ENCODE measurements at places on chromosomes 1 and 21. TPM values are rescaled to one million over a fixed set of nuclear protein-coding genes. Genes with fewer than 3 reads are reported as not detected.

DNA sequence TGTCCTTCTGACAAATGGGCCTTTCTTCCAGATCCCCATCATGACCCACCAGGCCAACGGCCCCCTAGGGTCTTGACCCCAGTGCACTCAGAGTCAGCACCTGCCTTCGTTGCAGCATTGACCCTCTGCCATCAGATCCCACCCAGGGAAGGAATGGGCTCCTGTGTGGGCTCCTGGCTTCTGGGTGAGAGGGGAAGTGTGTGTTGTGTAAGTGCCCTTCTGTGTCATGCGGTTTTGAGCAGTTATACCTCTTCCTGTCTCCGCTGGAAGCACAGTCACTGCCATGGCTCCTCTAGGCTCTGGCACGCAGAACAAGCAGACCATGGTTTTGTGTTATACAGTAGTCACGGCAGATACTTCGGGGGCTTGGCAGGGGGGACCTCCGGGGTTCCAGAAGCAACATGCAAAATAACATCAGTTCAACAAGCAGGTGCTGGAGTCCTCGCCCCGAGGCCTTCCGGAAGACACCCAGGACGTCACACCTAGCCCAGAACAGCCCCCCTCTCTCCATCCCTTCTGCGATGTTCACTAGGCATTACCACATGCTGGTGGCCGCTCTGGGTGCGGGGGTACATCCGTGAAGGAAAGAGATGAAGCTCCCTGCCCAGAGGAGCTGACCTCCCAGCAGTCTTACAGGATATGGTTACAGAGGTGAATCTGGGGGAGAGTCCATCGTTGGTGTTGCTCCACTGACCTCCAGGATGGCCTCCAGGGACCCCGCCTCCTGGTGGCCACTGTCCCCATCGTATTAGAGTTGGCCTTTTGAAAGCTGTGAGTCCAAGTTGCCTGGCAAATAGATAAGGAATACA, 17.4 kb upstream of the KCNAB2 start:
- peak; percentile 27 for DNase-seq

- DNase-seq = no peak
Measured at GRCh38 chr1:40313958-40314720, 2.9 kb downstream of the COL9A2 start.

- no peak for DNase-seq
Measured at GRCh38 chr1:22862752-22863151, 109.9 kb downstream of the LACTBL1 start.

GRCh38 chr1:230787471-230787870, 40.3 kb downstream of the CAPN9 start:
- DNase-seq = no peak

- no peak for DNase-seq
Measured at GRCh38 chr1:38006008-38006828, 904 bp upstream of the FHL3 start.

GRCh38 chr21:44996096-44996495, 56.3 kb downstream of the SLX9 start:
- no peak for DNase-seq

- DNase-seq = no peak
Measured at GRCh38 chr21:45578176-45578801, 36.0 kb upstream of the SLC19A1 start.

- DNase-seq = peak; percentile 6
Measured at GRCh38 chr1:179709841-179710329, 33.2 kb upstream of the FAM163A start.

DNA sequence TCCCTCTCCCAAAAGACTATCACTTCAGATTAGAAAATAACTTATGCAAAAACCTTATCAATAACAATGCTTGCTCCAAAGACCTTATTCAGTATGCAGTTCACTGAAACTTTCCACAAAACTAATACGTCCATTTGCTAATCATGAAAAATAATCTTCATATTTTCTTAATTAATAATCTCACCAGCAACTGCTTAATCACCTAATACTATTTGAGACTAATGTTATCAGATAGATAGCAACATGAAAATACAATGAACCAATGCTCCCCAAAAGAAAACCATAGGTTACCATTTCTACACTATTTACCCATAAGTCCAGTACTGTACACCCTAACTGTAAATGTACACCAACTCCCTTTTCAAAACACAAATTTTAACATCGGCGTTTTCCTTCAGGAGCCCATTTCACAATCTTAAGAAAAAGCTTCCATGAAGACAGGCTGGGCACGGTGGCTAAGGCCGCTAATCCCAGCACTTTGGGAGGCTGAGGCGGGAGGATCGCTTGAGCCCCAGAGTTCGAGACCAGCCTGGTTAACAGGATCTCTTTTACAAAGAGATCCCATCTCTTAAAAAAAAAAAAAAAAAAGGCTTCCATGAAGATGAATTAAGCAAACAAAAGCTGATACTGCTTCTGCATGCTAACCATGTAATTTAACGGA, 1.7 kb downstream of the GNB1 start:
- peak; percentile 22 for DNase-seq

DNA sequence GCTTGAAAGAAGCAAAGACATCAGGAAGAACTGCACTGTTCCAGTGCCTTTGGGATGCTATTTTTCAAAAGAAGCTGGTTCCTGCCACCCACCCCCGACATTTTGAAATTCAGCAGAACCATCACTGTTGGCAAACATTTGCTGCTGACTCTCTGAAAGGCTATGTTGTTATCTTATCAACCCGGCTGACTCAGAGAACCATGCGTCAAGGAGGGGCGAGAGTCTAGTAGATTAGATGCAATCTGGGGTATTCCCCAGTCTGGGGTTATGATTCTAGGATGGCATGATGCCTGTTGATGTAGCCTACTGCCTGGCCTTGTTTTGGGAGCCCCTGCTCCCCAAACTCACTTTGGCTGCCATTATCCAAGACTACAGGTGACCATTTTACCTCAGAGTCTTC, 267.8 kb upstream of the RUNX1 start:
- no peak for DNase-seq

GRCh38 chr21:32819694-32820093, 48.1 kb upstream of the PAXBP1 start:
- peak; percentile 60 for DNase-seq

DNA sequence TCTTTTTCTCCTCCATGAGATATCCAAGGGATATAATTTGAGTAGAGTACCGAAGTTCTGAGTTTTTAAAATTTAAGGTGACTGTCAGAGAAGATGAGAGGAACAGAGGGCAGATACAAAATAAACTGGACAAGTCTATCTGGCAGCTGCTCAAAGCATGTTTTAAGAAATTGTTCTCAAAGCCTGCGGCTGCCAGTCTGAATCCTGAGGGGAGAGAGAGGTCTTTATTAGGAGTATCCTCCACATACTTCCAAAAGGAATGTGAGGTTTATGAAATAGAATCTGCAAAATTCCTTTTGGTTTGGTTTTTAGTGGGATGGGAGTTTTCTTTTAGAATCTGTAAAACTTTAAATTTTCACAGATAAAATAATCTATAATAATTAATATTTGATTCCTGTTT, 41.3 kb downstream of the TTC13 start:
- DNase-seq = peak; percentile 69

DNA sequence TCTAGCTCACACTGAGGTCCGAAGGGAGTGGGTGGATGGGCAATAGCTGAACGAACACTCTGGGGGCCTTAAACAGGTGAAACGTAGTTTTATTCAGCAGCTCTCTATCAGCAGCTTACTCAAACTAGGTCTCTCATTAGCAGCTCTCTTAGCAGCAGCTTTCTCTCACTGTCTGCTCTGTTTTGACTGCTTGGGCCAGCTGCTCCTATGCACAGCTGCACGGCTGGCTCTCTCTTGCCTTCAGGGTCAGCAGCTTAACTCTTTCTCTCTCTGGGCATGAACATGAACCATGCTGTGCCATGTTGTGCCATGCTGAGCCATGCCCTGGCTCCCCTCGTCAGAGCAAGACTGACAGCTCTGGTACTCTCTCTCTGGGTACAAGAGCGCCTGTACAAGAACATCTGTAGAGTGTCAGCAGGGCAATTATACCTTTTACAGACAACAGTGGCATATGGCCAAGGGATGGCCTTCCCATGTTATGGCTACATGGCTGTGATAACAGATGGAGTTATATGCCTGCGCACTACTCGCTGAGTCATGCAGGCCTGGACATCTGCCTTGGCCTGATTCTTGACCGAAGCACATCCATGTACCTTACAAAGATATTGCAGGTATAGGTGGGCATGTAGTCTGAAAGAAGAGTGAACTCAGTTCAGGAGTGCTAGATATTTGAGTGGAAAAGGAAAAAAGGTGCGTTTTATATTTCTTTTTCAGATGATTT, 152.4 kb downstream of the LEPR start:
- DNase-seq = peak; percentile 71

DNA sequence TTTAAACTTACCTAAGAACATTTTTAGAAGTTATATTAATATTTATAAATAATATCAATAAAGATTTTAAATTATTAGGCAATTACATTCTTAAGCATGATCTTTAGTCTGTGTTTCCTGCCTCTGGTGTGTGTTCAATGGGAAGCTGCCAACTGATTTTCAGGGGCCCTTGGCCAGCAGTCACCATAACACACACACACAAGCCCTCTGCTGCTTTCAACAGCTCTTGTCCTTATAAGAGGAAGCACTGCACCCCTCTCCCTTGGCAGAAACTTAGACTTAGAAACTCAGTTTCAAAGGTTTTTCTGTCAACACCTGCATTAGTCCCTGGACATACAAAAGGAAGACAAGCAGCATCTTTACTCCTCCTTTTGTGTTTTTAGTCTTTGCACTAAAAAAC, 81.4 kb downstream of the VAV3 start:
- no peak for DNase-seq

- peak; percentile 33 for DNase-seq
Measured at GRCh38 chr1:39360731-39361130, 130.7 kb upstream of the BMP8A start.

DNA sequence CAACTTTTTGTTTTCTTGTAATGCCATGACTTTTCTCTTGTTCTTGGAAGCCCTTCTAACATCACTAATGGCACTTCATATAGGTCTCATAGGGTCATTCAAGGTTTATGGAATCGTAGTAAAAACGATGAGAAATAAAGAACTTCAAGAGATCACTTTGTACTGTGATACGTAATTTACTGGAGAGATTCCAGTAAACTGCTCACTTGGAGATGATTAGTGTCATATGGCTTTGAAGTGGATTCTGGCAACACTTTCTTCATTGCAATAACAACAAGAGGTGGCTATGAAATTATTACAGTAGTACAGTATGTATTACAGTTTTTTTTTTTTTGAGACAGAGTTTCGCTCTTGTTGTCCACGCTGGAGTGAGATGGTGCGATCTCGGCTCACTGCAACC, 103.4 kb downstream of the RUSC1 start:
- no peak for DNase-seq

DNA sequence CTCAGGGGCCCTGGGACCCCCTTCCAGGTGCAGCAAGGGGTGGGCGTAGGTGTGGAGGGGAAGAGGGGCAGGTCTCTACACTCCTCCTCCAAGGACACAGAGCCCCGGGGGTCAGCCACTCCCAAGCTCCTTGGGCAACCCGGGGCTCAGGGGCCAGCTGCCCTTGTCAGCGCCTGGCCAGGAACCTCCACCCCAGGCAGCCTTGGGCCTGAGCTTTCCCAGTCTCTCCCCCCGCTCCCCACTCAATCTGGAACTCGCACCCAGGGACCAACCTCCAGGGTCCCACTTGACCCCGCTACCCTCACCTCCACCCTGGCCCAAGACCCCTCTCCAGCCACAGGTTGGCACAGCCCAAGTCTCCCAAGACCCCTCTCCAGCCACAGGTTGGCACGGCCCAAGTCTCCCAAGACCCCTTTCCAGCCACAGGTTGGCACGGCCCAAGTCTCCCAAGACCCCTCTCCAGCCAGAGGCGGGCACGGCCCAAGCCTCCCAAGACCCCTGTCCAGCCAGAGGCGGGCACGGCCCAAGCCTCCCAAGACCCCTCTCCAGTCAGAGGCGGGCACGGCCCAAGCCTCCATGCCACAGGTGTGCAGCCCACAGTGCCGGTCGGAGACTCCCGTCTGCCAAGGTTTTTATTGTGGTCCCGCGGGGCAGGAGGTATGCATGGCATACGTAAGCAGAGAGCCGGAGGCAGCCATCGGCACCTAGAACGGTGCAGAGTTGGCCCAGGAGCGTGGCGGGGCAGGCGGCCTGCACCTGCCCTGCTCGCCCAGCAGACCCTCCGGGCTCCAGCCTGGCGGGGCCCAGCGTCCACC, 3.0 kb downstream of the TNFRSF4 start:
- no peak for DNase-seq

DNA sequence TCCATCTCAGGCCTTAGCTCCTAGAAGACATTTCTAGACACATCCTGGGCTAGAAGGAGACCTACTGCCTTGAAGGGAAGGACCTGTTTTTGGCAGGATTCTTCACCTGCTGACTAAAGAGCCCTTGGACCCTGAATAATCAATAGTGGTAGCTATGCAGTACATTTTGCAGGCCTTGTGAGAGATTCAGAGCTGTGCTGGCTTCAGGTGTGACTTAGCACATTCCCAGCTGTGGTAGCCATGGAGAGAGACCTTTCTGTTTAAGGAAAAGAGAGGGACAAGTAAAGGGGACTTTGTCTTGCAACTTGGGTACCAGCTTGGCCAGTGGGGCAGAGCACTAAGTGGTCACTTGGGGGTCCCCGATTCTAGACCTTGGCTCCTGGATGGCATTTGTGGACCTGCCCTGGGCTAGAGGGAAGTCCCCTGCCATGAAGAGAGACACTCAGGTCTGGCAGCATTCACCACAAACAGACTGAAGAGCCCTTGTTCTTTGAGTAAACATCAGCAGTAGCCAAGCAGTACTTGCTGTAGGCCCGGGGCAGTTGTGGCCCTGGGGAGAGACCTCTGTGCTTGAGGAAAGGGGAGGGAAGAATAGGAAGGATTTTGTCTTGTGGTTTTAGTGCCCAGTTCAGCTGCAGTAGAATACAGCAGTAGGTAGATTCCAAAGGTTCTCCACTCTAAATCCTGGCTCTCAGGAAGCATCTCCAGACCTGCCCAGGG, 26.2 kb upstream of the CD1A start:
- no peak for DNase-seq

DNA sequence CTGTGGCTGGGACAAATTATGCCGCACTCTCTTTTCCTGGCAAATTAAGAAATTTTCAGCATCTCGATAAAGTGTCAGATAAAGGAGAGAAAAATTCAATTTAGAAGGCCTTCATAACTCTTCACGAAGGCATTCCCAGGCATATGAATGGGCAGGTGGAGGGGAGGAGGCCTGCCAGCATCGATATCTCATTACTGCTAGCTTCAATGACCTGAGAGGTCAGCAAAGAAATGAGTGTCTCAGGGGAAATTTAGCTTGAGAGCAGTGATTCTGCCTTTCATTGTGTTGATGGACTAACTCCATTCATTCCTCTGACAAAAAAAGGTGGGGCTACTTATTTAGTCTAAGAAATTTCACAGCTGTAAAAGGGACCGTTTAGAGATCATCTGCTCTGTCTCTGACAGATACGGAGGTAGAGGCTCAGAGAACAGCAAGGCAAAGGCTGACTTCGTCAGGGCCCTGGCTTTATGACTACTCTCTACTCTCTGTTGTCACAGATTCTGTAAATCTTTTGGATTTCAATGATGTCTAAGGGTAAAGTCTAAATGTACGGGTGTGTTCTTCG, 212.0 kb upstream of the BEND5 start:
- DNase-seq = no peak

The HHAT gene
- 24.6 TPM for total RNA-seq

The KRTAP11-1 gene
- not detected for total RNA-seq

The STXBP3 gene
- total RNA-seq = 47.8 TPM

The OR10X1 gene
- not detected for total RNA-seq

The LRRC71 gene
- total RNA-seq = not detected

The HSF2BP gene
- 2.6 TPM for total RNA-seq
